Activated naive CD8-positive, alpha-beta T cell treated with anti-CD3 and anti-CD28 coated beads, Interleukin-2, amount 10 ng/mL, durations not matched to agents 7 days and 5 days (primary cell): ENCODE measurements at places on chromosomes 7 and 10. TPM values are rescaled to one million over a fixed set of nuclear protein-coding genes. Genes with fewer than 3 reads are reported as not detected.

KCP gene
- 0.57 TPM for total RNA-seq

BMPER gene
- not detected for total RNA-seq

DNA sequence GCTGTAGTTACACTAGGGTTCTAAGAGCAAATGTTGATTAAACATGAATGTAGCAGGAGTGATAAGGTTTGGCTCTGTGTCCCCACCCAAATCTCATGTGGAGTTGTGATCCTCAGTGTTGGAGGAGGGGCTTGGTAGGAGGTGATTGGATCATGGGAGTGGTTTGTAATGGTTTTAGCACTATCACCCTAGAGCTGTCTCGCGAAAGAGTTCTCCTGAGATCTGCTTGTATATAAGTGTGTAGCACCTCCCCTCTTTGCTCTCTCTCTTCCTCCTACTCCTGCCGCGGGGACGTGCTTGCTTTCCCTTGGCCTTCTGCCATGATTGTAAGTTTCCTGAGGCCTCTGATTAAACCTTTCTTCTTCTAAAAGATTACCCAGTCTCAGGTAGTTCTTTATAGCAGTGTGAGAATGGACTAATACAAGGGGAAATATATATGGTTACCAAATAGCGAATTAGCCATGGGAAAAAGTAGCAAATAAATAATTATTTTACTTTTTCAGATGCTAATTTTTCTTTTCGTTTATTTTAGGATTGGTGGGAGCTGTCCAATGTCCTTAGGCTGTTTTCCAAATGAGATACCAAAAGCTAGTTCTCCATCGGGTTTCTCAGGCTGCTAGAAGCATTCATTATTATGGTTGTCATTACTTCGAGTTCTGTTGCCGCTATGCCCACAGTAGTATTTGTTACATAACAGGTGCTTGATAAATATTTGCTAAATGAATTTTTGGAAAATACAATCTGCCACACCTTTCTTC, 58.7 kb downstream of the PTEN start:
- H3K36me3 ChIP-seq, result peaks cover 60% of the 10 kb centered on the region
- H3K4me1 ChIP-seq, result peaks cover 43% of the 10 kb centered on the region
- DNase-seq, result no peak
- no peaks in the 10 kb centered on the region for H3K27me3 ChIP-seq
- H3K27ac ChIP-seq, result no peak overlapping the region

GRCh38 chr10:131183546-131184045, 127.9 kb downstream of the TCERG1L start:
- H3K27ac ChIP-seq, result no peak overlapping the region
- no peaks in the 10 kb centered on the region for H3K4me1 ChIP-seq
- no peaks in the 10 kb centered on the region for H3K36me3 ChIP-seq
- no peak for DNase-seq

DNA sequence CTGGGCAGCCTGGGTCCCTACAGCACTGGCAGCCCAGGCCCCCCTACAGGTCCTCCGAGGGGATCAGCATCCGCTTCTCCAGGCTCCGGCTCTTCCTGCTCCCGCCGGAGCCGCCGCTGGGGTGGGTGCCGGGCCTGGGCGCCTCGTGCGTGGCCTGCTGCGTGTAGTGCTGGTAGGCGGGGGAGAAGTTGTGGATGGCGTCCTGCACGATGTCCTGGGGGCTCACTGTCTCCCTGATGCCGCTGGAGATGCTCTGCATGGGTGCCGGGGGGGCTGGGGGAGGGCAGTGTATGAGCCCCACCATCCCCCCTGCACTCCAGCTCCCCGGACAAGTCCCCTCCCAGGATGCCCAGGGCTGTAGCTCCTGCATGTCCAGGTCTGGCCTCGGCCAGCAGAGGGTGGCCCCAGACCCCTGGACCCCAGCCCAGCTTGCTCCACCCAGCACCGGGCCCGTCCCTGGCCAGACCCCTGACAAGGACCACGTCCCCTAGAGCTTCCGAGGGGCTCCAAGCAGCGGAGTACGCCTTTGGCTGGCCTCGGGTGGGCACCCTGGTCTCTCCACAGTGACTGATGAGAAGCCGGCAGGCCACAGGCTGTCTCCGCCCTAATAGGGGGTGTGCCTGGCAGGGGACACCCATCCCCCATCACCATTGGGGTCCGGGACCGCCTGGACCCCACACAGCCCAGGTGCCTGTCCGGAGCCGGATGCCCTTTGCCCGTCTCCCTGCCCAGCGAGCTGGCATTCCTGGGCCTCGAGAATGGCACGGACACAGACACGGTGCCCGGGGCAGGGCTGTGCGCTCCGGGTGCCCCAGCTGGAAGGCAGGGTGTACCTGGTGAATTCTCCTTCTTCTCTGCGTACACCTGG, 8.9 kb downstream of the TMEM184A start:
- no peak for DNase-seq
- no peaks in the 10 kb centered on the region for H3K27me3 ChIP-seq
- H3K4me3 ChIP-seq, result no peak overlapping the region

GRCh38 chr10:108051218-108051617, 886.7 kb upstream of the SORCS1 start:
- H3K4me1 ChIP-seq, result no peaks in the 10 kb centered on the region
- no peak for DNase-seq
- no peaks in the 10 kb centered on the region for H3K27me3 ChIP-seq
- no peak overlapping the region for H3K27ac ChIP-seq

- H3K4me1 ChIP-seq, result peaks cover 2% of the 10 kb centered on the region
- H3K27me3 ChIP-seq, result peaks cover 40% of the 10 kb centered on the region
- H3K27ac ChIP-seq, result no peak overlapping the region
- no peaks in the 10 kb centered on the region for H3K36me3 ChIP-seq
Observed at GRCh38 chr10:132187430-132188138, 836 bp downstream of the DPYSL4 start.

DNA sequence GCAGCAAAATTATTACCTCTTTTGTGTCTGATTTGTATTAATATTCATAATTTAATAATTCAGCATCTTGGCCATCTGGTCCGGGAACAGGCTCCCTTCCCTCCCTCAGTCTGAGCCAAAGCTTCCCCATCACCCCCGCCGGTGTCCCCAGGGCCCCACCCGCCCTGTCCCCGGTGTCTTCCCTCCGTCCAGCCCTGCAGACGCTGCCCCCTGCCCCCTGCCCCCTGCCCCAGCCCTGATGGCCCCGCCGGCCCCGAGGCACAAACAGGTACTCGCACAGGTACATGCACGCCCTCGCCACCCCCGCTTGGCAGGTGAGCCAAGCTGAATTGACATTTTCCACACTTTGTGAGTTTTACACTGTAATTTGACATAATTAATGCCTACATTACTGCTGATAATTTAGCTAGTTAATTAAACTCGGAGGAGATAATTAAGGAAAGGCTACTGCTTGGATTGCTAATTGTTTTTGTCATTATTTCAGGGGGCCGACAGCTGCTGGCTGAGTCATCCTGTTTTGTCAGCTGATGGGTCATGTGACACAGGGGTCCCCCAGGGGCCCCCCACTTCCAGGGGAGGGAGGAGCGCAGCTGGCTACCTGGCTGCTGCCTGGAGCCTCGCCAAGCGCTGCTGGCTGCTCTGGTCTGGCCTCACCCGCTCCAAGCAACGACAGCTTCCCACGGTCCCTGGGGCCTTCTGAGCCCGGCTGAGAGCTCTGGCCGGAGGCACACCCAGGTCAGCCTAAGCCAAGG, 36.6 kb downstream of the MICALL2 start:
- peaks cover 14% of the 10 kb centered on the region for H3K27me3 ChIP-seq
- DNase-seq, result no peak
- H3K27ac ChIP-seq, result no peak overlapping the region

DNA sequence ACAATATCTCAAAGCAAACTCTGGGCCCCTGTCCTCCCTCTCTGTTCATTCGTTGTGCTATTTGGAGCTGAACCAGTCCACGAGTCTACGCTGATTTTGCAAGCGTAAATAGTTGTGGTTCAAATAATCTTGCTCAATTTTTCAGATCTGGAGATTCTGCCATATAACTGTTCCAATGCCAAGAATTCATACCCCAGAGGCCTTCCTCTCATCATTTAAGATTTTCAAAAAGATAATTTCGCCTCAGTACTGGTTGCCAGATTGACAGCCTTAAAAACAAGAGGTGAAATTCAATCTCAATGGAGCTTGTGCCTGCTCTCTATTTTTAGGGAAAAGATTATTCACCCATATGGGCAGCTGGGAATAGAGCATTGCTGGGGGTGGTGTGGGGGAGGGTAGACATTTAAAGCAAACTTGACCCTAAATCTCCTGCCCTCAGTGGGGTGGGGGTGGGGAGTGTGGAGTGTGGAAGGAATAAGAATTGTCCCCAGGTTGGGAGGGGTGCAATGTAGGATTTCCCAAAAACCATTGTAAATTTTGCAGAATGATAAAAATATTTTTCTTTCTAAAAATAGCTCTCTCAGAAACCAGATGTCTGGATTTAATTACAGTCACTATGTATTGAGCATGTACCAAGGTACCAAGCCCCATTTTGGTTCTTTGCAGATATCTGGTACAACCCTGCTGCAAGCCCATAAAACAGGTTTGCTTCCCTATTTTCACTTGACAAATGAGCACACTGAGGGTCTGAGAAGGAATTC, 104.7 kb upstream of the EEPD1 start:
- no peak for DNase-seq
- H3K4me3 ChIP-seq, result no peak overlapping the region
- no peak overlapping the region for H3K27ac ChIP-seq
- H3K27me3 ChIP-seq, result peaks cover 9% of the 10 kb centered on the region
- H3K36me3 ChIP-seq, result no peaks in the 10 kb centered on the region
- H3K4me1 ChIP-seq, result no peaks in the 10 kb centered on the region

DNA sequence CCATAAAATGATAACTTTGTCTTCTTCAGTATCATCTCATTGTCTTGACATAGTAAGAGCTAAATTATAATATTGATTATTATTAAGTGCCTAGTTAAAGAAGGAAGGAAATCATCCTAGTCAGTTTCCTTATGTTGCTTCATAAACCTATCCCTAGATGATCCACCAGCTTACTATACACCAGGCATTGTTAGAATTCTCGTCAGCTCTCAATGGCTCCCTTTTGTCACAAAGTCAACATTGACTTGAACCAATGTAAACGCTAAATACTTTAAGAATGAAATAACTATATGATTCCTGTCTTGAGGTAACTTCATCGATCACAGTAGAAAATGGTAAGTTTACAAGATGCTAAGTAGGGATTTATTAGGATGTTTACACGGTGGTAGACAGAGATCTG, 1162.9 kb downstream of the CNTNAP2 start:
- H3K4me3 ChIP-seq, result no peak overlapping the region
- H3K27me3 ChIP-seq, result no peaks in the 10 kb centered on the region
- DNase-seq, result no peak
- no peaks in the 10 kb centered on the region for H3K36me3 ChIP-seq
- no peaks in the 10 kb centered on the region for H3K4me1 ChIP-seq

- H3K27me3 ChIP-seq, result no peaks in the 10 kb centered on the region
- H3K4me3 ChIP-seq, result no peak overlapping the region
- no peaks in the 10 kb centered on the region for H3K4me1 ChIP-seq
- H3K27ac ChIP-seq, result no peak overlapping the region
- H3K36me3 ChIP-seq, result no peaks in the 10 kb centered on the region
Observed at GRCh38 chr10:10235003-10235402, 782.7 kb upstream of the CELF2 start.

- H3K36me3 ChIP-seq, result peaks cover 28% of the 10 kb centered on the region
- peaks cover 3% of the 10 kb centered on the region for H3K4me1 ChIP-seq
- no peak overlapping the region for H3K27ac ChIP-seq
- H3K27me3 ChIP-seq, result no peaks in the 10 kb centered on the region
Observed at GRCh38 chr7:135645296-135645904, 16.9 kb upstream of the STMP1 start.

DNA sequence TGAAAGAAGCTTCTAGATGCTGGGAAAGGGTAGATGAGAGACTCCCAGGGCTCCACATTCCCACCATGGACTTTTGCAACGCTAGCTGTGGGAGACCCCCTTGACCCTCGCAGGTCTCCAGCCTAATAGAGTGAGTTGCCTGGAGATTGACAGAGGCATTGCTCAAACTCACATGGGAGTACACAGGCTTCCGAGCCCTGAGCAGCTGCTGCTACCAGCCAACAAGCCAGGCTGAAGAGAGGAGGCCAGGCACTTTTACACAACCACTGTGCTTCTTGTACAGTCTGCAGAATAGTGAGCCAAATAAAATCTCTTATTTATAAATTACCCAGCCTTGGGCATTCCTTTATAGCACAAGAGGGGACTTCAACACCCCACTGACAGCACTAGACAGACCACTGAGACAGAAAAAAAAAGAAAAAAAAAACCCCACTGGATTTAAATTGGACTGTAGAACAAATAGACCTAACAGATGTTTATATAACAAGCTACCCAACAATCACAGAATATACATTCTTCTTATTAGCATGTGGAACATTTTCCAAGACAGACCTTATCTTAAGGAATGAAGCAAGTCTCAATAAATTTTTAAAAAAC, 146.2 kb downstream of the ZFAND4 start:
- no peak for DNase-seq
- H3K27ac ChIP-seq, result no peak overlapping the region
- no peaks in the 10 kb centered on the region for H3K27me3 ChIP-seq
- H3K36me3 ChIP-seq, result peaks cover 30% of the 10 kb centered on the region

DNA sequence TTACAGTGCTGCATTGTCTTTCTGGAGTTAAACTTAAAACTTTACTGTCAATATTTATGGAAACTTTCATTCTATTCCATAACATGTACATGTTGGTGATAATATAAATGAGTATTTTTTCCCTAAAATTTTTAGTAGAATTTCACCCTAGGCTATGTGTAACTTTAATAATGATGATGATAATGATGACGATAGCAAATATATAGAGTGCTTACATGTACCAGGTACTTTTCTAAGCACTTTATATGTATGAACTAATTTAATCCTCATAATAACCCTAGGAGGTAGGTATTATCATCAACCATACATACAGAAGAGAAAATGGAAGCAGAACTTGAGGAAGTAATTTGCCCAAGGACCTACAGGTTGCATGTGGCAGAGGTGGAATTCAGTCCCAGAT, 85.6 kb downstream of the LRRTM3 start:
- no peak overlapping the region for H3K4me3 ChIP-seq
- H3K27ac ChIP-seq, result no peak overlapping the region
- no peaks in the 10 kb centered on the region for H3K4me1 ChIP-seq
- H3K36me3 ChIP-seq, result no peaks in the 10 kb centered on the region

DNA sequence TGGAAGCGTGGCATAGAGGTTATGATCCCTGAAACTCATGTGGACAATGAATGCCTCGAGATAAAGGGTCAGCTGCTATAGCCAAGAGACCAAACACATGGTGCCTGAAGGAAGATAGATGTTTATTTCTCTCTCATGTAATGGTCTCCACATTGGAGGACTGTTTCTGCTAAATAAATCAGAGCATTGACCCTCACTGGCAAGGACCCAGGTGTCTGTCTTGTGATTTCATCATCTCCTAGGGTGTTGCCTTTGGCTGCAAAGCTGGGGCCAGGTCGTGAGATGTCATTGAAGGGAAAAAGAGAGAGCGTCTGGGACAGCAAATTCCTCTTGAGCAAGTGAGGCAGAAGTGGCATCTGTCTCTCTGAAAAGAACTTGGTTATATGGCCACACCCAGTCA, 64.6 kb downstream of the JCAD start:
- H3K27me3 ChIP-seq, result peaks cover 42% of the 10 kb centered on the region
- no peak for DNase-seq
- no peak overlapping the region for H3K27ac ChIP-seq
- H3K4me1 ChIP-seq, result no peaks in the 10 kb centered on the region

GRCh38 chr7:98869597-98870120, at the start of gene TMEM130:
Gene TMEM130 (minus strand): TSS chr7:98870014. CDS start chr7:98869861, 153 bp downstream.
- peak; percentile 44 for DNase-seq
- peaks cover 3% of the 10 kb centered on the region for H3K4me1 ChIP-seq
- H3K4me3 ChIP-seq, result peak within 1 kb of the TSS; percentile 81

GRCh38 chr7:2586326-2587020, 27.7 kb downstream of the IQCE start:
- H3K27me3 ChIP-seq, result no peaks in the 10 kb centered on the region
- no peak overlapping the region for H3K27ac ChIP-seq
- H3K4me3 ChIP-seq, result no peak overlapping the region
- no peaks in the 10 kb centered on the region for H3K4me1 ChIP-seq
- no peak for DNase-seq
- H3K36me3 ChIP-seq, result peaks cover 3% of the 10 kb centered on the region
